ENCODE measurements at places on chromosomes 3 and 15.

- no peak for DNase-seq
These were observed 38.9 kb downstream of the TICRR start for GRCh38 chr15:89614164-89614563.

DNA sequence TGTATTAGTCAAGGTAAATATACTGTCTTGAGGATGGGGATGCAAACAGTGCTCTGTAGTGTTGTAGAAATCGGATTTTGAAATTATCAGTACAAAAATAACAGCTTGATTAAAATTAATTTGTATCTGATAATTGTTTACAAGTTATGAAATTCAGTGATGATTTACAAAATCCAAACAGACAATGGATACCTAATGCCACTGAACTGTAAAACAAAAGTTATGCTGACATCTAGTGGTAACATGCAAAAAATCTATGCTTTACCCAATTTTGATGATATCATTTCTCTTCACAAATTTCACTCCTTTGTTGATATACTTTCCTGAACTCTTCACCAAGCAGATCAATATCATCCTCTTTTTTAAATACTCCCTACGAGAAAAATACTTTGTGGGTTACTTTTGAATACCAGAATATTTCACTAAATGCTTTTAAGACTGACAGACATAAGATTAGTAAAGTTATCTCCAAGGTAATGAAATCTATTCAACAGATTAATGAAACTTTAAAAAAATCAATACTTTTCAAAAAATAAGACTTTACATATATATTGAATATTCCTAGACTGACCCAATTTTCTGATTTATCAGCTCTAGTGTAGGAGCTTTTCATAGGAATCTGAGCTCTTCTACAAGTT is 36.0 kb downstream of the MNS1 start:
- no peak for DNase-seq

GRCh38 chr3:179260949-179261765 is 10.2 kb upstream of the KCNMB3 start:
- DNase-seq: no peak

GRCh38 chr3:13800064-13800463 is 79.8 kb downstream of the WNT7A start:
- DNase-seq: no peak

DNA sequence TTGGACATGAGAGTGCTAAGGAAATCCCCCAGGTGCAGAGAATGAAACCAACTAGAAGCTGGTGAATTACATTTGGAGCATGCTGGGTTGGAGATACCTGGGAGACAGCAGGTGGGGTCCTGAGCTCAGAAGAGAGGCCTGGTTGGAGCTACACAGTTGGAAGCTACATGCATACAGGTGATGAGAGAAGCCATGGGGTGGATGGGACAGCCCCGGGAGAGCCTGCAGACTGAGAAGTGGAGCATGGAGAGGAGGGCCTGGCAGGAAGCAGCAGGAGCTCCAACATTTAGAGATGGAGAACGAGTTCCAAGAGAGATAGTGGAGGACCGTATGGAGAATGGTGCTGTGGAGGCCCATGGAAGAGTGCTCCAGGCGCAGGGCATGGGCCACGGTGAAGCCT is 10.2 kb downstream of the PAQR5 start:
- no peak for DNase-seq

GRCh38 chr15:29143909-29144635 is 125.5 kb downstream of the NSMCE3 start:
- no peak for DNase-seq

- no peak for DNase-seq
These were observed 216.5 kb downstream of the ISL2 start for GRCh38 chr15:76553102-76553501.

DNA sequence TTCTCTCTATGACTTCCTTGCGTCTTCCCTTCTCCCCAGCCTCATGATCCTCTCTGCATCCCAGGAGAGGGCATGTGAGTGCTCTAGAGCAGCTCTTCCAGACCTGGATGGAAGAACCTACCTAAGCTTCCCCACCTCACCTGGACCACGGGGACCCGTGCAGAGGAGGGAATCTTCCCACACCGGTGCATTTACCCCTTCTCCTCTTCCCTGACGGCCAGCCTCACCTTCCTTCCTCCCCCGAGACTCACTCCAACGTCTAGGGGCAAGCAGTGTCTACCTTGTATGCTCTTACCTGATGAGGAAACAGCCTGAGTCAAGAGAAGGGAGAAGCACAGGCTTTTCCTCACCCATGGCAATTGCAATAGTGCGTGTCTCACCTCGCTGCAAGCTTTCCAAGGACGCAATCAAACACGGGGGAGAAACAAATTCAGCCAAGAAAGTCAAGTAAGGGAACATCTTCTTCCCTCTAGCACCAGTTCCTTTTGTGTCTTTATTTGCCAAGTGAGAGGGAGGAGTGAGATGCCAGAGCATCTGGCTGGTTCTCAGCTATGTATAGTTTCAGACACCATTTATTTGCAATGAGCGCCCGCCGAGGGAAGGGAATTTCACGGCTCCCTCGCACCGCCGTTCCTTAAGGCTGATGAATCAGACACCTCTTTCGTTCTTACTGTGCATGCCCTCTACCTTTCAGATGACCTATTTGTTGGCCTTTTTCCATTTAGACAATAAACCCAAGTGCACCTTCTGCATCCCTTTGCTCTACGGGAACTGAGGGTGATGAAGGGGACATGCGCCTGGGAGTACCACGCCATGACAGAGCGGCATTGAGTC is 1.8 kb upstream of the CCR9 start:
- no peak for DNase-seq

- DNase-seq: no peak
These were observed 263.6 kb upstream of the HES1 start for GRCh38 chr3:193872265-193872753.

GRCh38 chr15:76197703-76198455 is 113.4 kb downstream of the ETFA start:
- no peak for DNase-seq

DNA sequence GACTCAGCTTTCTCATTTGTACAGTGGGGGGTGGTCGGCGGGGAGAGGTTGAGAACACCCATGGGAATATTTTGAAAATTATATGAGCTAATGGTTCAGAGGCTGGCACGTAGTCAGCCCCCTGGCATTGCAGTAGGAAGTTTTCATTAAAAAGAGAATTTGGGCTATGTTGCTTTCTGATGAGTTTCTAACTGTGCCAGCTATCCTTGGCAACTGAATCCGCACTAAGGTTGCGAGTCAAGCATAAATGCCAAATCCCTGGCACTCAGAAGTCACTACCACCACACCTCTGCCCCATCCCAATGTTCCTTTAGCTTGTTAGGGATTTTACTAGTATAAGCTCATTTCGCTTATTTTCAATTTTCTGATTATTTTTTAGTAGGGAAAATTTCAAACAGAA is 91.6 kb downstream of the DNASE1L3 start:
- no peak for DNase-seq

- DNase-seq: no peak
These were observed 92.4 kb downstream of the ABI3BP start for GRCh38 chr3:100900671-100901335.

- DNase-seq: no peak
These were observed 205.4 kb downstream of the PDZRN3 start for GRCh38 chr3:73419179-73419803.

GRCh38 chr3:177294221-177294620 is 96.9 kb upstream of the TBL1XR1 start:
- no peak for DNase-seq

DNA sequence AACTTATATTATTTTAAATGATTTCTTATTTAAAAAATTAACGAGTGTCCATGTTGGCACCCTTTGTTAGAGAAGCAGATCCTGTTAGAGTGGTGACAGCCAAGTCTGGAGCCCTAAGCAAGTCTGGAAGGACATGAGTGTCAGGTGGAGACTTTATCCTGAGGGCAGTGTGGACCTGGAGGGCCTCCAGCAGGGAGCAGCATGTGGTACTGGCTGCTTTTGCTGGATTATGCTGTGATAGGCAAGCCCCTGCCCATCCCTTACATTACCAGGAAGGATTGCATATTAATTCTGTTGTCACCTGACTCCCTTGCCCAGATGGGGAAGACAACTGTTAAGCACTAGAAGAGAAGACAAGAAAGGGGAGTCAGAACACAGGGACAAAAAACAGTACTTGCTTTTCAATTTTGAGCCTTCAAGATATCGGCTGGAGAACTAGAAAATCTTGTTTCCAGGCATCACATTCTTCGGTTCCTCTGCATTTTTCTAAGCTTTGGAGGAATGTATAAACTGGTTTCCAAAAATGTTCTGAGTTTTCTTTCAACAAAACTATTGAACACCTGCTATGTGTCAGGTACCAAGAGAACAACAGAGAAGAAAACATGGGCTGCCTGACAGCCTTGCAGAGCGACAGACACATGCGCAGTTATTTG is 22.7 kb downstream of the ZNF860 start:
- no peak for DNase-seq

GRCh38 chr15:61222010-61222409 is 7.1 kb downstream of the RORA start:
- no peak for DNase-seq
